ENCODE measurements at places on chromosomes 5 and 9. TPM values are rescaled to one million over a fixed set of nuclear protein-coding genes. Genes with fewer than 3 reads are reported as not detected.

DNA sequence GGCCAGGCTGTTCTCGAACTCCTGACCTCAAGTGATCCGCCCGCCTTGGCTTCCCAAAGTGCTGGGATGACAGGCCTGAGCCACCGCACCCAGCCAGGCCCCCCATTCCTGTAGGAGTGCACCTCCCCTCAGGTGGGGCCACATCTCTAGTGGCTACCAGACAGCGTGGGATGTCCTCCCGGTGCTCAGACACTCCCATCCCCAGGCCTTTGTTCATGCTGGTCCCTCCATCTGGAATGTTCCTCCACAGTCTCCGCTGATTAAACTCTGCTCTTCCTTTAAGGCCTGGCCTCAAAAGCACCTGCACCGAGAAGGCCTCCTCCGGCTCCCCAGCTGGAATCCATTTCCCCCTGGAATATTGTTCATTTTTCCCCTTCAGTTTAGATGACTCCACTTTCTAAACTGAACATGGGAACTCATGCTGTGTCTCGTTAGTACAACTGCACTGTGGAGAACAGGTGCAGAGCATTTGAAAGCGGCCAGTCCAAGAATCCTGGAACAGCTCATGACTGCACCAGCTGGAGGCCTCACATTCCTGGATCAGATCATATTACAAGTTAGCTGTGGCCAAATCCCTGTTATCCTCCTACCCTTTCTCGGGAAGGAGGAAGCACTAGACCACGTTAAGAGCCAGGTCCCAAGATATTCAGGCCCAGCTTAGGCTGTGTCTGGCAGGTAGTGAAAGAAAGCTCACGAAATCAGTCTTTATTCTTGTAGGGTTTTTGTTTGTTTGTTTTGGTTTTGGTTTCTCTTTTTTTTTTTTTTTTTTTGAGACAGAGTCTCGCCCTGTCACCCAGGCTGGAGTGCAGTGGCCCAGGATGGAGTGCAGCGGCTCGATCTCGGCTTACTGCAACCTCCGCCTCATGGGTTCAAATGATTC is 10.8 kb upstream of the PRRC2B start:
- peak; percentile 60 for DNase-seq

DNA sequence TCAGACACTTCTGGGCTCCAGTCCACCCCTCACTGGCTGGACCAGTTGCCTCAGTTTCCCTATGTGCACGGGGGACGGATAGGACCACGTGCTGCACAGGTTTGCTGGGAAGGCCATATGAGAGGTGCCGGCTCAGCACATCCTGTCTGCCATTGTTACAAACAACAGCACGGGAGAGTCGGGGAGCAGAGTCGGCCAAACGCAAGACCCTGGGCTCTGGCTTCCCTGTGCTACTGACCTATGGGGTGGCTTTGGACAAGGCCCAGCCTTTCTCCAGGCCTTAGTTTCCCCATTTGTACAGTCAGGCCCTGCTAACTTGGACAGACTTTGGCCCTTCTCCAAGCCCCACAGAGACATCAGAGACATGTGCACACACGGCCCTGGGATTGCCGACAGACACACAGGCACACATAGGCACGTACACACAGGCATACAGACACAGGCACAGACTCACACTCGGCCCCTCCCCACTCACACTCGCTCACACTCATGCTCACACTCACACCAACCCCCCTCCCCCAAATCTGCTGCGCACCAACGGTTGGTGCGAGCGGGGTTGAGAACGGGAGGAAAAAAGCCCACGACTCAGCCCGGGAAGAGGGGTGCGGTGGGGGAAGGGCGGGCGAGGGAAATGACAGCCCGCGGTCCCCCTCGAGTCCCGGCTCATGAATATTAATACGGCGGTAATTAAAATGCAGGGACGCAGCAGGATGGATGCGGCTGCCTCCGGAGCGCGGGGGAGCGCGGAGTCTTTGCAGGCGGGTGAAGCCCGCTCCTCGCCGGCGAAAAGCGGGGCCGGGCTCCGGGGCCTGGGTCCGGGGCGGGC is 133.0 kb downstream of the C9orf50 start:
- no peak for DNase-seq

GRCh38 chr5:116959843-116960242 is 385.2 kb upstream of the SEMA6A start:
- DNase-seq = no peak

DNA sequence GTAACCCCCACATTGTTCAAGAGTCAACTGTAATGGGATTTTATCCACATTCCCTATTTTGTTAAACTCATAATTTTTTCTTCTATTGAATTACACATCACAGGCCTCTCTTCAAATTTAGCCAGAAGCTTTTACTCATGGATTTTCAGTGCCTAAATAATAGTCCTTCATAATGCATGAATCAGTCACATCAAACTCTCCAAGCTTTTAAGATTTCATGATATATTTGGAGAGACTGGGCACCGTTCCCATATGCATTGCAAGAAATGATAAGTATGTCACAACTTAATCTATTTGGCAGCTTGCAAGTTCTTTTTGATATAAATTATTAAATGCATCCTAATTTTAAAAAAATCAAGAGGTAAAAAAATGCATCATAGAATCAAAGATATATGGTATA is 465.9 kb downstream of the DMAC1 start:
- DNase-seq = no peak

DNA sequence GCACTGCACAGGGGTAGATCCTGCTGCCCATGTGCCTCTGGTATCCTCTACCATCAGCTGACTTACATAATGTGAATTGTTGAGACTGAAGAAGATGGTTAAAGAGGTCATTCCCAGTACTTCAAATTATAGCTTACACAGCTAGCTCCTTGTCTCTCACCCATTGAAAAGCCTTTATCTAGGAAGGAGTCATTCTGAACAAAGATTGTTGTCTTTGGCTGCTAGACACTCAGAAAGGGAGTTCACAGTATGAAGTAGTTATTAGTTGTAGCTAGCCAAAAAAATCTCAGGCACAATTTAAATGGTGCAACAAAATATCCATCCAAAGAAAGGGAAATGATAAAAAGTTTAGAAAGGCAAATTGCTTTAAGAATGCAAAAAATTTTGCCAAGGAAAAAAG is 102.0 kb upstream of the NREP start:
- DNase-seq = no peak

- no peak for DNase-seq
These were observed 7.7 kb downstream of the CXXC5 start for GRCh38 chr5:139655727-139656271.

DNA sequence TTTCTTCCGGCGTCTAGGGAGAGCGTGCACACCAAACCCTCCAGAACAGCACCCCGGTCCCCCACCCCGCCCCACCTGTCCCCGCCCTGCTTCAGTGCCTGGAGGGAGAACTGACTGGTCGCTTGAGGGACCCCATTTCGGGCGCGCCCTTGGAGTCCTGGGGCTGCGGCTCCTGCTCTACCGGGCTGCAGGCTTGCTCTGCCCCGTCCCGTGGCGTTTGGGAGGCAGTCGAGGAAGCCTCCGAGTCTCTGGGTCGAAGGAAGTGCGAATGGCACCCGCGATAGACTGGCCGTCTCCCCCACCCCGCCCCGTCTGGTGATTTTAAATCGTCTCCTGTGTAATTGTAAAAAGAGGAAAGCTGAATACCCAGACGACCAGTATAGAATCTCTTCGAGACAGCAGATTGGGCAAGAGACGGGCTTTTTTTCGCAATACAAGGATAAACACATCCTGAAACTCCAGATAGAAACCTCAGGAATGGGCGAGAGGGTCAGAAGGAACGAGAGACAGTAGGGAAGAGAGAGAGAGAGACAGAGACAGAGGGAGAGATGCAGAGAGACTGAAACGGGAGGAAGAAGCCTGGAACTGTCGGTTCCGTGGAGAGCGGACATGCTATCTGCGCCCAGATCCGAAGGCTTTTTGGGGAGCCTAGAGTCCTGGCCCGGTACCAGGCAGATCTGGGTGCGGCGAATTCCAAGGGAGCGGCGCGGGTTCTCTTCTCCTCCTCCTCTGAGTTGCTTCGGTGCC is 9.9 kb downstream of the PRDM6 start:
- no peak for DNase-seq

GRCh38 chr5:11273180-11273903 is 512.3 kb upstream of the DAP start:
- no peak for DNase-seq

- DNase-seq = no peak
These were observed 174.3 kb downstream of the TRPM3 start for GRCh38 chr9:70947086-70947485.

GRCh38 chr5:36277521-36278176 is 24.1 kb downstream of the RANBP3L start:
- DNase-seq = no peak

DNA sequence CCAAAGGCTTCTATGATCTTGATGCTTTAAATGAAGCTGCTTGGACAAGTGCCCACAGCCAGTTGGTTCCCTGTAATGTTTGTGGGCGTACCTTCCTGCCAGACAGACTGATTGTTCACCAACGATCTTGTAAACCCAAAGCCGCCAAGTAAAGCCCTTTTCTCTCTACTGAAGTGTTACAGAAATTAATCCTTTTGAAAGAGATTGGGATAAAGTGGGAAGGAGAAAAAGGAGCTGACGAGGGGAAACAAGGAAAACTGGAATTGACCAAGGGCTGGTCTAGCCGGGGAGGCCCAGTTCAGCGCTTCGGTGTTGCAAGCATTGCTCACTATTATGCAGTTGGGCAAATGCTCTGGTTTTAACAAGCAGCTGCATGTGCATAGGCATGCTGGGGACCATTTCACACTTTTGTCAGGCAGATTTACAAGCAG is 53.2 kb downstream of the ZNF474 start:
- DNase-seq = peak; percentile 52

GRCh38 chr5:33659526-33660169 is 218.9 kb downstream of the TARS1 start:
- no peak for DNase-seq

GRCh38 chr9:97220894-97221477 is 86.5 kb upstream of the CCDC180 start:
- DNase-seq = no peak

DNA sequence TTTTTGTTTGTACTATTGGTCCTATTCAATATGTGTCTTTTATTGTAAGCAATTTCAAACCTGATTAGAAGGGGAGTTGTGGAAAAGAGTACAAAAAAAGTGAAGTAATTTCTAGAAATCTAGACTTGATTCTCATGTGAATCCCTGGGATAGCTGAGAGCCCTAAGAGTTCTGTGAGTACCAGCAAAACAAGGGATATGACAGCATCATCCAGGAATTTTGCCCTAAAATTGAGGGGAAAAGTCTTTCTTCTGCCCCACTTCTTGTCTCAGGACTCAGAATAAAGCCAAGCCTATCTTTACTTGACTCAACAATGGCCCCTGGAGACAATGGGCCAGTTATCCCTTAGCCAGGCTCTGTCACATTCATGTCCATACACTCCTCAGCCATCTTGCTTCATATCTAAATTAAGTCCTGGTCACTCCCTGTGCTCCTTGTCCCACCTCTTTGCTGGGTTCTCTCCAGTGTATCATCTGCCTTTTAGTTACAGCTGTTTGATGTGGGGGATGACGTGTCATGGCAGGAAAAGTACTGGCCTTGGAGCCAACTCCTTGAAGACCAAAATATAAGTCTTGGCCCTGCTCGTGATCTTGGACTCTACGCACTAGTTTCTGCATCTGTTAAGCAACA is 81.2 kb downstream of the ADAMTS12 start:
- no peak for DNase-seq

DNA sequence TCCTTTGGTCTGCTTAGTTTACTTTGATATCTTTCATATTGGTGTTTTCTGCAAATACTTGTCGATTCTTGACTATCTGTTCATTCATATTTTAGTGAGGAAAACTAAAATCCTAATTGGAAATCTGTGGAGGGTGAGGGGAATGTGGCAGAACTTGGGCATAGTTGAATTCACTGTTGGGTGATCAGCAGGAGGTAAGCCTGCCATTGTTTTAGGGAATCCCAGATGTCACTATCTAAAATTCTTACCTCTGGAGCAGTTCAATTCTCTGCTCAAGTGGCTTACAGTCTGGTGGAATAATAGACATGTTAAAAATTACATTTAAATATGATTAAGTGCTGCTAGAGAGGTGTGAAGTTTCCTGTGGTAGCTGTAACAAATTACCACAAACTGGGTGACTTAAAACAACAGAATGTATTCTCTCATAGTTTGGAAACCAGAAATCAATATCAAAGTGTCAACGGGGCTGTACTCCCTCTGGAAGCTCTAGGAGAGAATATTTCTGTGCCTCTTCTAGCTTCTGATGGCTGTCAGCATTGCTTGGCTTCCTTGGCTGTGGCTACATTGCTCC is 90.3 kb upstream of the GCNT4 start:
- DNase-seq = no peak

- no peak for DNase-seq
These were observed 3.5 kb upstream of the SEMA4D start for GRCh38 chr9:89501311-89501898.

- DNase-seq = no peak
These were observed 19.7 kb downstream of the GPR107 start for GRCh38 chr9:130073373-130073772.

DNA sequence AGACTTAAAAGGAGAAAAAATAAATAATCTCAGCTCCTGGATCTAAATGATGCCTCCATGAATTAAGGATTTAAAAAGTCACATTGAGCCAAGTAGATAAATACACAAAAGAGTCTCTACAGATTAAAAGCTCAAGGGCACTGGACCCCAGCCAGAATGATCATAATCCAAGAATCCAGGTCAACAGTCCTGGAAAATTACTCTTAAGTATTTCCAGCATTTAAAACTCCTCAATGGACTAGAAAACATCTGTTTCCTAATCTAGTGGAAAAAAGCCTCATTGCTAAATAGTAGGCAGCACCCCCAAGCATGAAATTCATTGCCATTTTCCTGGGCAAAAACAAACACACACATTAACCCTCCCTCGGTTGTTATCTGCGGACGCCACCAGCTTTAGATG is 96.8 kb downstream of the FRMD3 start:
- no peak for DNase-seq

DNA sequence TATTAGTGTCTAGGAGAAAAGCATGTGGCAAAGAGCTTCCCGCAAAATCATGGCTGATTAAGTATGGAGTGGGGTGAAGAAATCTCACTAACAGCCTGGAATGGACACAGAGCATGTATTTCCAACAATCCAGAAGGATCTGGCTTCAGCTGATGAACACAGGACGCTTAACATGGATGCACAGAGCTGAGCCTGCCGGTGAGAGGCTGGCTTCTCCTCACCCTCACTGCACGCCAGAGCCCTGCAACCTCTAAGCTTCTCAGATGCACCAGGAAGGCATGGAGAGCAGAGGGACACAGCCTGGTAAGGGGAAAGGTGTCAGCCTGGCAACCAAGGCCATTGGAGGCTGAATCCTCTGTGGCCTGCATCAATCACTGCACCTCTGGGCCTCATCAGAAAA is 298.5 kb downstream of the TRIM32 start:
- DNase-seq = no peak

GRCh38 chr5:156254196-156254595 is 72.8 kb upstream of the SGCD start:
- no peak for DNase-seq

- DNase-seq = no peak
These were observed 124.7 kb downstream of the FBN2 start for GRCh38 chr5:128413356-128413755.

- DNase-seq = no peak
These were observed at the start of gene EMB for GRCh38 chr5:50440651-50441492. EMB (minus strand) TSS chr5:50441288; CDS start chr5:50441151, 137 bp downstream.

Gene MAN2A1
- 125 TPM for total RNA-seq

Gene EIF4E1B
- total RNA-seq = not detected

Gene DEPDC1B
- 8.4 TPM for total RNA-seq

Gene CD14
- total RNA-seq = 57.6 TPM

Gene HNRNPK
- 649 TPM for total RNA-seq

Gene SAPCD2
- 3.2 TPM for total RNA-seq
